NCI-H1417 treated with DMSO at 0.1 percent for 48 hours (cell line): ENCODE measurements at places on chromosomes 12 and 14.

GRCh38 chr14:51041108-51041531 is 53.8 kb downstream of the TRIM9 start:
- no peak for DNase-seq

- no peak for DNase-seq
Observed at GRCh38 chr14:35114036-35114435, 7.8 kb downstream of the PPP2R3C start.

DNA sequence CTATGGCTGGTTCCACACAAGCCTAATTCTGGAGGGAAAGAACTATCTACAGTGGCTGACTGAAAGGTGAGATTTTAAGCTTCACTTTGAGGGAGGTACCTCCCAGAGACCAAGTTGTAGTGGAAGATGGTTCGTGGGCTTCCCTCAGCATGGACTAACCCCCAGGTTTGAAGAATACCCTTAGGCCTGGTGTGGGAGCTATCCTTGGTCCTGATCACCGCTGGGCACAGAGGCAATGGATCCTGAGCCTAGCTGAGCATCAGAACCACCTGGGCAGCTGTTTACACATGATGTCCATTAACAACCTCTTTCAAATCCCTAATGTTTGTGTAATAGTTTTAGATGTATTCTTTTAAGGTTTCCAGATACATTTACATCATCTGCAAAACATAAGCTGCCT is 10.3 kb downstream of the DAO start:
- no peak for DNase-seq

GRCh38 chr14:73878436-73878835 is 8.2 kb upstream of the ZNF410 start:
- no peak for DNase-seq

DNA sequence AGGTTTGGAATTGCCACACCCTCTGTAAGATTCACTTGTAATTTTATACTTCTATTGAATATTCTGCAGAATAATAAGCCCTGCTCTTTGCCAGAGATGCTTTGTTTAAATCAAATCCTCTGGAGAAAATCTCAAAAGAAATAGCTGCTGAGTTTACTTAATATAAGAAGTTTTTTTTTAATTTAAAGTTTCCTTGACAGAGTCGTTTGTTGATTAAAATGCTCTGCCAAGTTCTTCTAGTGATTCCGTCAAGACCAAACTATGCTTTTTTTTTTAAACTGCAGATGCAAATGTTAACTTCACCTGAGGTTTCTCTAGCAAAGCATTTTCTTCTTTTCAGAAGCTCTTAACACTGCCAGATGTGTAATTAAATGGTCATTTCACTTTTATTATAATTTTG is 13.4 kb upstream of the NAV3 start:
- DNase-seq, result no peak

GRCh38 chr12:130460611-130461446 is 123.1 kb downstream of the PIWIL1 start:
- DNase-seq, result no peak

GRCh38 chr14:33525626-33526025 is 425.2 kb downstream of the EGLN3 start:
- DNase-seq, result no peak

GRCh38 chr12:119283310-119283709 is 51.2 kb upstream of the CCDC60 start:
- DNase-seq, result no peak

- no peak for DNase-seq
Observed at GRCh38 chr12:3398196-3398789, 92.7 kb upstream of the PRMT8 start.

- no peak for DNase-seq
Observed at GRCh38 chr14:44316647-44317440, 190.2 kb downstream of the FSCB start.

- no peak for DNase-seq
Observed at GRCh38 chr12:105334582-105334981, 4.1 kb downstream of the C12orf75 start.

DNA sequence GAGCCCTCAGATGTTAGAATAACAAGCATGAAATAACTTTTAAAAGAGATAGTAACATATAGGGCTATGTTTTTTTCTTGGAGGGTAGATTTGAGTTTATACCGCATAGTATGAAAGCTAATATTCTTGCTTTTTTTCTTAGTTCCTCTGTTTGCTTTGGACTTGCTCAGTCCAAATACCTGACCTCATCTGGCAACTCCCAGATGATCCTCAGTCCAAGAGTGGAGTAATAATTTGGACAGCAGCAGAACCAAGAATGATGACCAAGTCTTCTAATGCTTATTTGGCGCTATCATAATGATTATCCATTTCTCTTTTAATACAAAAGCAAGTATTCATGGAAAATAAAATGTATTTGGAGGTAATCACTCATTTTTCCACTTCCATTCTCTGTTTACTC is 45.6 kb downstream of the GUCY2C start:
- DNase-seq, result no peak

GRCh38 chr12:47054659-47055058 is 24.8 kb upstream of the PCED1B start:
- DNase-seq, result no peak
